ENCODE measurements at places on chromosomes 4 and X.
A peak's percentile ranks its signal among the peaks of the same experiment; 100 is the strongest.

GRCh38 chr4:1255151-1255550 lies 6.2 kb upstream of the CTBP1 start:
- DNase-seq, result no peak

GRCh38 chrX:14300376-14300775 lies 229.0 kb upstream of the GLRA2 start:
- no peak for DNase-seq

DNA sequence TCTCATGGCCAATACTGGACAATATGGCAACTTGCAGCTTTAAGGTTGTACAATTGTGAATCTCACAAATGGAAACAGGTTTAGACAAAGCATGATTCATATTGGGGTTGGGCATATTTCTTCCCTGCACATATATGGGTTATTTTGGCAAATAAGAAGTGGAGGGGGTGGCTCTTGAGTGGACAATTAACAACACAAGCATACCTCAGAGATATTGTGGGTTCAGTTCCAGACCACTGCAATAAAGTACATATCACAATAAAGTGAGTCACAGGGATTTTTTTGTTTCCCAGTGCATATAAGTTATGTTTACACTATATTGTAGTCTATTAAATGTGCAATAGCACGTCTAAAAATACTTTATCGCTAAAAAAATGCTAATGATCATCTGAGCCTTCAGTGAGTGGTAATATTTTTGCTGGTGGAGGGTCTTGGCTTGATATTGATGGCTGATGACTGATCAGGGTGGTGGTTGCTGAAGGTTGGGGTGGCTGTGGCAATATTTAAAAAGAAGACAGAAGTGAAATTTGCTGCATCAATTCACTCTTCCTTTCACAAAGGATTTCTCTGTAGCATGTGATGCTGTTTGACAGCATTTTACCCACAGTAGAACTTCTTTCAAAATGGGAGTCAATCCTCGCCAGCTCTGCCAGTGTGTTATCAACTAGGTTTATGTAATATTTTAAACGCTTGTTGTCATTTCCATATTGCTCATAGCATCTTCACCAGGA lies 50.5 kb upstream of the OGT start:
- DNase-seq, result no peak

- no peak for DNase-seq
Measured at GRCh38 chr4:90845777-90846176, 718.6 kb downstream of the CCSER1 start.

DNA sequence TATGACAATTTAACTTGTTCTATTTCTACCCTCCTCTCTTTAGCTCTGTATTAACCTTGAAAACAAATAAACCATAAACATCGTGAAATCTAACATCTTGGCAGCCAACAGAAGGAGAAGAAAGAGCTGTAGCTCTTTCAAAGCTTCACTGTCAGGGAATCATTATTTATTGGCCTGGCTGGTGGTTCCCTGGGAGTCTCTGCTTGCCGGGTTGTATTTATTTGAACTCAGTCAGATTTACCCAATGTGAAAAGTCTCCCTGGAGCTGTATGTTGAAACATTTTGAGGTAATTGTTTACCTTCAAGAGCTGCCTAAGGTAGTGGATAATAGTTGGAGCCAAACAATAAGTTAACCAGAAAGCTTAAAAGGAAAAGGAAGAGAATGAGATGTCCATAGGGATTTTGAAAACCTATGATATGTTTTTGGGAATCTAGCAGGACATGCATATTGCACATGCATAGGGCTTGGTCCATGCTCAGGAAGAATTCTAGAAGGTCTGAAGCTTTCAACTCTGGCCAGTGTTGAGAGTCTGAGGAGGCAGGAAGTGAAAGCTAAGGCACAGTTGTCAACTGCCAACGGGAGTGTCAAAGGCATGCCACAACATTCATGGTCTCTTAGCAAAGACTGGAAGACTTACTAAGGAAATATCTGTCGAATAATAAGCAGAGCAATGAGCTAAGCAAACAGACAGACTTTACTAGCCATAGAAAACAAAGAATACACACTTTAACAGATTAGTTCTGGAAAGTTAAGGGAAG lies 621.6 kb downstream of the PCDH7 start:
- no peak for DNase-seq

DNA sequence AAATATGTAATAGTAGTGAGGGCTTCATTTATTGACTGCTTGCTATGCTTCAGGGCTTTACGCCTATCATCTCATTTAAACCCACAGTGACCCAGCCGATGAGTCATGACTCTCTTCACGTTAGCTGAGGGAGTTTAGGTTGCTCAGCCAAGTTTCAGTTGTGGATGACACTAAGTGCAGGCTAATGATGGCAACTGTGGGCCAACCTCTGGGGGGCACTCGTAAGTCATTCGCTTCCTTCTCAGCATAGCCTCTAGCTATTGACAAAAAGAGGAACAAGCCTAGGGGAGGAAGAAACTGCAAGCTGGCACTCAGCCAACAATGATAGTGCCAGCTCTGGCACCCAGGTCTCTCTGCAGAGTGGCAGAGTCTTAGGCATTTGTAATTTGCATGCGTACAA lies 325.0 kb downstream of the ARHGAP10 start:
- DNase-seq, result peak; percentile 47

- no peak for DNase-seq
Measured at GRCh38 chr4:54439831-54440243, 210.7 kb downstream of the PDGFRA start.

GRCh38 chr4:115865736-115866135 lies 752.3 kb upstream of the NDST4 start:
- DNase-seq, result no peak

DNA sequence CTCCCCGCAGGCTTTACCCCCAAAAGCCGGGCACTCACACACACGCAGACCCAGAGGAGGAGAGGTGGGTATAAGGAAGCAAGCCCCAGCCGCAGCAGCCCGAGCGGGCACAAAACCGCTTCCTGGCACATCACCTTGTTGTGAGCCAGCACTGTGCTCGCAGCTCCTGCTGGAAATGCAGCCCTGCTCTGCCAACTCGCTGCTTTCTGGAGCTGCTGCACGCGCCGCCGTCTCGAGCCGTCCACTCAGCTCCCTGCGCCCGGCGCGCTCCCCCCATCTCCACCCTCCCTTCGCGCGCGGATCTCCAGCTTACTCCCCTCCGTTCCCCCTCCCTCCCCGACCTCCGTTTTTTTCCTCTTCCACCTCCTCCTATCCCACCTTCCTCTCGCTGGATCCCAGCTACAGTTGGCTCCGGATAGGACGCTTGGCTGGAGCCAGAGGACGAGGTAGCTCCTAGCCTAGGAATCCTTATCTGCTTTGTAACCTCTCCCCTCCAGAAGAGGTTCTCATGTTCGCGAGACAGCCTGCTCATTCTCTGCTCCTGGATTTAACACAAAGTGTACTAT lies at the start of gene SPOCK3:
Gene SPOCK3, minus strand, starts transcription at position 179 of the 566 bp plus-strand sequence.
- DNase-seq, result no peak

DNA sequence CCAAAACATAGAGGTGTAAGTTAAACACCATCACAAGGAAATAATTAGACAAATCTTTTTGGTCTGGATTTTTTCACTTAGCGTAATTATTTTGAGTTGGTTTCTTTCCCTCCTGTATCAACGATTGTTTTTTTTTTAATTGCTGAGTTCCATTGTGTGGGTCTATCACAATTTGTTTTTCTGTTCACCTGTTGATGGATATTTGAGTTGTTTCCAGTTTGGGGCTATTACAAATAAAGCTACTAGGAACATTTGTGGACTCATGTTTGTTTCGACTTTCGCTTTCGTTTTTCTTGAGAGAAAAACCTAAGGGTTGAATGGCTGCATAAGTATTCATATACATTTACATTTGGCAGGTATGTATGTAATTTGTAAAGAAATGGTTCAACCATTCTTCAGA lies 20.4 kb upstream of the FBXW7 start:
- no peak for DNase-seq

DNA sequence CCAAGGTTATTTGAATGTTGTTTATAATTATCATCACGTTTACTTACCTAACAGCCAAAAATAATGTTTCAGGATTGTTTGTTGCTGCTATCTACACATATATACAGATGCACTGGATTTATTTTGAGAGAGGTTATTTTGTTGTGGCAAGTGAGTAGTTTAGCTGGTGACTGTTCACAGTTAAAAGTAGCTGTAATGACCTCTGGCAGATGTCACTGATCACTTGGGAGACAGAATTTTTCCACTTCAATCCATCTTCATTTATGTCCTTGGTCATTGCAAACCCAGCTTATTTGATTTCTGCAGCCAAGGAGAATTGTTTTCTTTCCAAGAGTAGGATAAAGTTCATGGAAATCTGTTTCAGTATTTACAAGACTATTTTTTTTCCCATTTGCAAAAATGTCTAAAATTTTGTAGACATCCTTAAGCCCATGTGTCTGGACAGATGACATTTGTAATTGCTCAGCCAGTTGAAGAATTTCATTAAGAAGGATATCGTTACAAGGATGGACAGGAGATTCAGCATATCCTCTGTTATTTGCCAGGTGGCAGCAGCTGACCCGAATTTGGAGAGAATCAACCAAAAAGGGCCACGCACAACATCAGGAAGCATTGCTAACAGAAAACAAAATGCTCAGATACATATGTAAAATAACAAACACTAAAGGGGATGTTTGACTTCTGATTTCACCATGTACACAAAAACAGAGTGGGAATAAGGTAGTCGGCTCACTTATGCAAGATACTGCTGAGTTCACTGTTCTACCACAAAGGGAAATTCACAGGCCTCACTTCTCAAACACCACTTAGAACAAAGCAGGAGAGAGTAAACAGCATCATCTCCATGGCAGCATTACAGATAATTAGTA lies 64.5 kb downstream of the GPRIN3 start:
- no peak for DNase-seq

DNA sequence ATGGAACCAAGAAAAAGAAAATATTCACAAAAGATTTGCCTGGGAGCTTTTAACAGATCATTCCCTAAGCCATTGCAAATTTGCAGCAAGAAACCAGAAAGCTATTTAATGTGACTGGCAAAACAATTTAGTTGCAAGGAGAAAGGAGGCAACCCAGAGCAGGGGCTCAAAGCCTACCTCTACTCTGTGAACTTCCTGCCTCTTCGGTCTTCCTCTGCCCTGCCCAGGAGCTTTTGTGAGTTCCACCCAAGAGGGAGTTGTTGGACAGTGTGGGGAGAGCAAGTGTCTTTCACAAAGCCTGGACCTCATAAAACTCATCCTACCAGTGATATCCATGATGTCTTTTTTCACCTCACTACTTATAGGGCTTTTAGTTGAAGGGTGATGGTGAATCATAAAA lies 107.4 kb downstream of the AFF1 start:
- no peak for DNase-seq

DNA sequence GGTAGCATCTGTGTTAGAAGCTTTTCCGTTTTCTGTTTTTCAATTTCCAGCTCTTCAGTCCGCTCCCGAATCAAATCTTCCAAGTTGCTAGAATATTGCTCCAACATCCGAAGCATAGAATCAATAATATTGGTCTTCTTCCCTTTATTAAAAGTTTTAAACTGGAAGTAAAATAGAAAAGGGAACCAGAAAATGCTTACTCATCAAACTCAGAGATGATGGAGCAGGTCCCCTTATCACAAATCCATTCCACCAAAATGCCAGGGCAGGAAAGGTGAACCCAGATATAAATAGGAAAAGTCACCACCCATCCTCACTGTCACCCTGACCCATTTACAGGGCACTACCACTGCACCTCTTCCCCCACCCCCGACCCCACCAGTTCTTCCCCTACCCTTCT lies 89.0 kb downstream of the GUCY2F start:
- no peak for DNase-seq
